RKO (cell line): ENCODE measurements at places on chromosomes 2 and 18.

- no peak for DNase-seq
Observed at GRCh38 chr2:127873707-127874303, 12.0 kb downstream of the AMMECR1L start.

DNA sequence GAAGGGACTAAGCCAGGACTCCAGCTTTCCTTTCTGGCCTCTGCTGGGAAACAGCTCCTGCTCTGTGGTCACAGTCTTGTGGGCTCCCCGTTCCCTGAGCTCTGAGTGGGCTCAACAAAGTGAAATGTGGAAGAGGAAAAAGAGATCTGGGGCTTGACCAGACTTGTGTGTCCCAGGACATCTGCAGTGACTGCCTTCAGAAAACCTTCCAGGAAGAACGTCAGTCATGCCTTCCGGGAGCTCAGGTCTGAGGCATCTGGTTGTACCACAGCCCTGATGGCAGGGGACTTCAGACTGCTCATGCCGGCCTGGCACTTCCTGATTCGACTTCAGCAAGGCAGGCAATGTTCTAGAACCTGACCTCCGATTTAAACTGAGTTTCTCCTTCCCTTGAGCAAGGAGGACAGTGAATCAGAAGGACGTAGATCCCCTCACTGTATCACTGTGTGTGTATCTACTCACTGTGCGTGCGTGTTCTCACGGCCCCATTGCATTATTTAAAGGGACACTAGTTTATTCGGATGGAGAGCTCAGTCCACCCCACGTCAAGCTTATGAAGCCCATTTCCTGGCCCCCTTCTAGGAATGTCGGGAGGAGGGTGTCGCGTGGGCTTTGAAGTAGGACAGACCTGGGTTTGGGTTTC, 548 bp upstream of the FBLN7 start:
- DNase-seq = no peak

DNA sequence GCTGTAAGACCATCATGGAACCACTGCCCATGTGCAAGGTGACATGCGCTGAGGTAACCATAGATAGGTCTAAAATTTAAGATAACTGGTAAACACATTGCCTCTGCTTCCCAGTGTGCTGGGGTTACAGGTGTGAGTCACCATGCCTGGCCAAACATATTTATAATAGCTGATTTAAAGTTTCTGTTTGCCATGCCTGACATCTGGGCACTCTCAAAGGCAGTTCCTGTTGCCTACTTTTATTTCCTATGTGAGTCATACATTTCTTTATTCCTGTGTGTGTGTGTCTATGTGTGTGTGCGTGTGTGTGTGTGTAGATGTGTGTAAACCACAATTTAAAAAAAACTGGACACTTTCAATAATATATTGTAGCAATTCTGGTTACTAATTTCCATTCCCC, 415.2 kb upstream of the NETO1 start:
- DNase-seq = no peak

- DNase-seq = no peak
Observed at GRCh38 chr2:215752991-215753390, 260.4 kb downstream of the MREG start.

DNA sequence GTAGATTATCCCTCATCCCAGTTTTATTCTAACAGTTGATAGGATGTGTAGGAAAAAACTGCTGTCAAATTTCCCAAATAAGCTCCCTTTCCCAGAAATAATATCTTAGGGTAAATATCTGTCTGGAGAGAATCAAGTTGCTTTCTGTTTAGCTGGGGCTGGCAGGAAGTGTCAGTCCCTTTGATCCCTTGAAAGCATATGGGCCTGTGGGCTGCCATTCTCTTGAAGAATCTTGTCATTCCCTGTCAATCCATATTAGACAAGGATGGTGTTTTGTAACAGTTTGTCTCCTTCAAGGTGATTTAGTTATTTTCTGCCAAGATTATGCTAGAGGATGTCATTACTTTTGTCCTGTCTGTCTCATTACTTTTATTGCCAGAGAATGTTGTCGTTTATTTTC, 37.1 kb upstream of the UBE2E3 start:
- no peak for DNase-seq

DNA sequence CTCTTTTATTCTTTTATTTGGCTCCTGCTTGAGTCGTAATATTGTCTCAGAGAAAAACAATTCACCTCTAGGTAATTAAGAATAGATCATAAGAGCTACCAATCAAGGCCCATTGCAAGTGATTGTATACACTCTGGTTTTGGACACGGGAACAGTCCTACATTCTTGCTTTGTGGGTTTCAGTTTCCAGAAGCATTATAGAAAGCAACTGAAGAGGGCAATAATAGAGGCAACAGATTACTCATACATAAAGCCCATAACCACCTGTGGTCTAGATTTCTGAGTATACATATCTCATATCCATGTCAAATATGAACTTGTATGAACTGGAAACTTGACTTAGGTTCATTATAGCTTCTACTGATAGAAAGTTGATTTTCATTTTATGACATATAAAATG, 65.4 kb downstream of the DIS3L2 start:
- no peak for DNase-seq

GRCh38 chr2:224946895-224947294, 95.4 kb downstream of the DOCK10 start:
- DNase-seq = peak; percentile 40

DNA sequence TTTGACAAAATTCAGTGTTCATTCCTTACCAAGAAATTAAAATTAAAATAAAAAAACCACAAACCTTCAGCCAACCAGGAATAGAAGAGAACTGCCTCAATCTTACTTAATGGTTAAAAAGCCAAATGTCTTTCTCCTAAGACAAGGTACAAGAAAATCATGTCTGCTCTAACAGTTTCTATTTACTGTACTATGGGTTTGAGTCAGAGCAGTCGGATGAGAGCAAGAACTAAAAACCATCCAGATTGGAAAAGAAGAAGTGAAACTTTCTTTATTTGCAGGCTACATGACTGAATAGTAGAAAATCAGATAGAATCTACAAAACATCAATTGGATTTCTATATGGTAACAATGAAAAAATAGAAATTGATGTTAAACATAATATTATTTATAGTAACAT, 555.5 kb upstream of the TNP1 start:
- DNase-seq = no peak

DNA sequence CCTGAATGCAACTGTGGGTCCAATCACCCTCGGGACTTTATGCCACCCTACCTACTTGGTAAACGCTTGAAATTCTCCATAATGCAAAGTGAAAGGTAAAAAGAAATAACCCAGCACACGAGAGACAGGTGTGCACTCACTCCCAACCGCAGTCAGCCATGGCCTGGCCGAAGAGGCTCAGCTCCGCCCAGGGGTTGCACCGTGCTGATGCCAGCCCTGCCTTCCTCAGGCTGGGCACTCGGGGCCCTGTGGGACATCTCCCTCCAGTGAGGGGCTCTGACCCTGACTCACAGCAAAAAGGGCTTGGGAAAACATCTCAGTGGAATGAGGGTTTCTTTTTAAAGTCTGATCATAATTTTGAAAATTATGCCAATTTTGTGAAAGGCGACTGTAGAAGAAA, 13.3 kb downstream of the SLC66A2 start:
- no peak for DNase-seq

DNA sequence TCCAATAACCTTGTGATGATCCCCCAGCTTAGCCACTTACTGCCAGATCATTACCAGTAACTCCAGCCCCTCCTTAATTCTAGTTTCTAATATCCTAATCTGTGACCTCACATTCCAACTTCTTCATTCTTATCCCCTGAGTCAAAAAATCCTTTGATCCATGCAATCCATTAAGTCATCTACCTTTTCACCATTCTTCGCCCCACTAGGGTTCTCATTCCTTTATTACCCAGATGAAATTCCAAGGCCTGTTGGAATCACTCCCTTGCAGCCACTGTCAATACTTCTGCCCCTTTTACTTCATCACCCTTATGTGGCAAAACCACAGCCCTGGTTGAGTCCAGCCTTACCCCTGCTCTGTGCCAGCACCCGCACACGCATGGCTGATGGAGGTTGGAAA, 20.3 kb upstream of the IL36G start:
- no peak for DNase-seq

GRCh38 chr18:69002233-69002632, 204.4 kb downstream of the CCDC102B start:
- no peak for DNase-seq

DNA sequence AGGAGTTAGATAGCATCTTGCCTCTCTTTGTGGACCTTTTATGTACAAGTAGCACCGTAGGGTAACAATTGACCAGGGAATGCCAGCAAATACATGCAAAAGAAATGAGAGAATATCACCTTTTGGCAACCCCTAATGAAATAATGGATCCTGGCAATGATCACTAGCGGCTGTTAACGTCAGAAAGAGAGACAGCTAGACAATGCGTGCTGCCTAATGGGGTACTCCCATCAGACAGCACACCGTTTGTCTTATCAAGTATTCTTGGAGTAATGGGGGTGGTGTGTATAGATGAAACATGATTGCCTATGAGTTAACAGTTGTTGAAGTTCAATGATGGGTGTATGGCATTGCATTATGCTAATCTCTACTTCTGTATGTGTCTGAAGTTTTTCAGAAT, 1.6 kb downstream of the ELAC1 start:
- no peak for DNase-seq

DNA sequence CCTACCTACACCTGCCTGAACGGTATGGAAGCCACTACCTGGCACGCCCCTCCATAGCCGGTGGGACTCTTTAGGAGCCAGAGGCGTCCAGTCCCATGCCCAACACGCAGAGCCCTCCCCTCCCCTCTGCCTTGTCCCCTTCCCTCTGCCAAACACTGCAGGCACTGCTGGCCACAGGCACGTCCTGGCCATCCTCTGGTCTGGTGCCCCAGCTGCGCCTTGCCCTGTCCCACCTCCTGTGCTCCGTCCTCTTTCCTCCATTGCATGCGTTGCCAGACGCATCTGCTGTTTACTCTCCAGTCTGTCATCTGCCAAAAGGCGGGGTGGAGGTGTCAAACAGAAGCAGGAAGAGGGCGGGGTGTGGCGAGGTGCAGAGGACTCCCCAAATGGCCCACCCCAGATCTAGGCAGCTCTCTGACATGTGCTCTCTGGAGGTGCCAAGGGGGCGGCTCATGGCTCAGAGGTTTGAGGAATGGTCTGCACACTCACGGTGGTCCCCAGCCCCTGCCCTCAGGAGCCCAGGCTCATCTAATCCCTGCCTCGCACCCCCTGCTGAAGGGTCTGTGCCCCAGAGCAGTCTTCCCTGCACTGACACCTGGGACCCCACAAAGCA, 45.1 kb downstream of the HS6ST1 start:
- DNase-seq = no peak

- DNase-seq = no peak
Observed at GRCh38 chr2:202636213-202636513, 1.4 kb downstream of the FAM117B start.

DNA sequence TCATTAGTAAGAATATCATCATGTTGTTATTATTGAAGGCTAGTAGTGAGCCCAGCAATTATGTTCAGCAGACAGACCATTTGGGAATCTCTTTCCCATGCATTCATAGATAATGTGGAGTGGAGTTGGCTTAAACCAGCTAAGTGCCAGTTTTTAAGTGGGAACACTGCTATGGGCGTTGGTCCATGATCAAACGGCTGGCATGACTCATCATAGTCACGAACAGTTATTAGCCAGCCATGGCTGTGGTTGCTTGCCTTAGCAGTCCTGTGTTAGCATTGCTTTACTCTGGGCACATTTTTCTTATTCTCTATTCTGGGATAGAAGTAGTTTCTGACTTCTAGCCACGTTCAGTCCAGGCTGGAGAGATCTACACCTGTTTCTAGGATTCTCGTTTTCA, 17.7 kb downstream of the EIF4E2 start:
- DNase-seq = peak; percentile 22
